ENCODE measurements at places on chromosomes 5 and 9. TPM values are rescaled to one million over a fixed set of nuclear protein-coding genes. Genes with fewer than 3 reads are reported as not detected.

HBEGF gene
- 67.9 TPM for total RNA-seq

TMEM174 gene
- total RNA-seq = not detected

GRM6 gene
- total RNA-seq = not detected

NR2F1-AS1 gene
- not detected for total RNA-seq

LRSAM1 gene
- 26.9 TPM for total RNA-seq

KIF2A gene
- total RNA-seq = 250 TPM

FOXD4L3 gene
- not detected for total RNA-seq

SLCO6A1 gene
- total RNA-seq = not detected
